ENCODE measurements at places on chromosomes 3 and 15.

DNA sequence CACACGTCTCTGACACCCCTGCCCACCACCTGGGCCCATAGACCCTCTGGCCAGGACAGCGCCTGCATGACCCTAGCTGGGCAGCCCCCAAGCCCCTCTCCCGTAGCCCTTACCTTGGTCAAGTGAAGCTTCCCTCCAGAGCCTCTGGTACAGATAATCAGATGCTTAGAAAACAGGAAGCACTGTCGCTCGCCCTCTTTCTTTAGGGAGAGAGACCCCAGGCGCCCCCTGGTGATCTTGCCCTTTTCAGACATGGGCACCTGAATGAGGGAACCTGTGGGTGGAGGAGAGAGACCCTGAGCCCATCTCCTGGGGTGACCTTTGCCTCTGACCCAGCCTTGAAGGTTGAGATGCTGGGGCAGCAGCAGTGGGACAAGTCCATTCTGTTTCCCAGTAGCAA is 65.4 kb downstream of the RASGRF1 start:
- no peak for DNase-seq

GRCh38 chr15:47184908-47185801 is 532.1 kb upstream of the SEMA6D start:
- peak; percentile 73 for DNase-seq

- DNase-seq = peak; percentile 91
Measured at GRCh38 chr3:160134454-160134853, 90.8 kb upstream of the C3orf80 start.

GRCh38 chr3:192417017-192417416 is 310.3 kb downstream of the FGF12 start:
- DNase-seq = peak; percentile 43

GRCh38 chr3:25836579-25836978 is 46.7 kb downstream of the OXSM start:
- DNase-seq = no peak

GRCh38 chr3:145623349-145623748 is 537.6 kb downstream of the PLOD2 start:
- no peak for DNase-seq

- no peak for DNase-seq
Measured at GRCh38 chr3:25781145-25781757, 2.0 kb downstream of the NGLY1 start.

GRCh38 chr15:87477737-87478686 is 778.5 kb downstream of the NTRK3 start:
- DNase-seq = peak; percentile 1

GRCh38 chr3:53645754-53646153 is 151.3 kb downstream of the CACNA1D start:
- DNase-seq = no peak

DNA sequence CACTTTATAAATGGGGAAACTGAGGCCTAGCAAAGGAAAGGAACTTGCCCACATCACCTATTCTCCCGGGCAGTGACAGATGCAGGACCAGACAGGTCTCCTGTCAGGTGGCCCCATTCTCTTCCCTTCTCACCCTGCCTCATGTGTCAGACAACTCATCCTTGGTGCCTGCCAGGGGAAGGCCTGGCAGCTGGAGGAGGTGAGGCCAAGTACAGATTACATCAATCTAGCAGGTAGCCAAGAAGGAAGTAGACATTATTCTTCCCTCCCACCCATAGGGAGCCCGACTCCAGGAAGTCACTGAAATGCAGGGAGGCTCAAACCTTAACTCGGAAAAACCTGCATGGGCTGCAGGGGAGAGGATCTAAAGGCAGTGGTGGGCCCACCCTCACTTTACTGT is 39.6 kb downstream of the DAPK2 start:
- DNase-seq = no peak

- no peak for DNase-seq
Measured at GRCh38 chr3:73401616-73402279, 223.0 kb downstream of the PDZRN3 start.

- DNase-seq = peak; percentile 21
Measured at GRCh38 chr3:195250473-195251251, 20.3 kb downstream of the XXYLT1 start.

- DNase-seq = no peak
Measured at GRCh38 chr3:217948-218347, 21.4 kb downstream of the CHL1 start.

DNA sequence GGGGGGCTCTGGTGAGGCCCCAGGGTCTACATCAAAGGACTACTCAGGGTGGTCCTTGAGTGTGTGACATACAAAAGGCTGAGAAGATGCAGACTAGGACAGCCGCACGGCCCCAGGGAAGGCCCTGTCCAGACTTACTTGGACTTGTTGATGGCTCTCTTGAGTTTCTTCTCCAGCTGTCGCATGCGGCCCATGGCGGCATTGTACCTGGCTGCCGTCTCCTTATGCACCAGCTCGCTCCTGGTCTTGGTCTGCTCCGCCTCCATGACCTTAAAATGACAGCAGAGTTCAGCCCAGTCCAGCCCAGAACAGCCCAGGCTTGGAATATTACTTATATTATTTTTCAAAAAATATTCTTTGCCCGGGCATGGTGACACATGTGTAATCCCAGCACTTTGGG is 56.0 kb downstream of the CAPN7 start:
- no peak for DNase-seq

DNA sequence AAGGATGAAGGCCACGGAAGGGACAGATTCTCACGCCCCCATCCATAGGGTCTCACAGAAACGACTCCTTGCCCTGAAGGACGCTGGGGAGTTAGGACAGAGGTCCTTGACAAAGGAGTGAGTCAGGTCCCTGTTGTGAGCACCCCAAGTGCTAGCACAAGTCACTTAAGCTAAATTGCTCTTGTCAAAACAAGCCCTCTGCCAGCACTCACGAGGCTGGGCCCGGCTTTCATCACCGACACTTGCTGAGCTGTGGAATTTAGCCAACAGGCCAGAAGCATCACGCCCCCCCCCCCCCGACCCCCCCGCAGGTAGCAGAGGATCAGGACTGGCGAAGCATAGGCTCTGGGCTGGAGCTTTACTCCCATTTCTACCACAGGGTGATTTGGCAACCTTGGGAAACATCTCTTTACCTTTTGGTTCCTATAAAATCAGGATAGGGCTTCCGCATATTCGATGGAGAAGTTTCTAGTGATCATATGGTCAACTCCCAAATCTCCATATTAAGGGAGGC is 75.4 kb downstream of the ADCY5 start:
- no peak for DNase-seq

DNA sequence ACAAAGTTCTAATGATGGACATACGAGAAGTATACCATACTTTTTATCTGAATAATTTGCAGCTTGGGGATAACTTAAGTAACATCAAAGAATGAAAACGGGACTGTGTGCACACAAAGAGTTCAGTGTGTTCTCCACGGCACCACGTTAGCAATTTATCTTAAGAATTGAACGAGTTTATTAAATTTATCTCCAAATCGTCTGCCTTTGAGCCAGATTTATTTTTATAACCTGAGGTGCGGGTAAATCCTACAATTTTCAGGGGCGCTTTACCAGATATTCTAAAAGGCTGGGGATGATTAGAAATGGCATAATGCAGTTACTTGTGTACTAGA is 3.5 kb downstream of the CHD2 start:
- DNase-seq = peak; percentile 45

GRCh38 chr15:68378595-68378994 is 53.4 kb downstream of the ITGA11 start:
- DNase-seq = no peak

DNA sequence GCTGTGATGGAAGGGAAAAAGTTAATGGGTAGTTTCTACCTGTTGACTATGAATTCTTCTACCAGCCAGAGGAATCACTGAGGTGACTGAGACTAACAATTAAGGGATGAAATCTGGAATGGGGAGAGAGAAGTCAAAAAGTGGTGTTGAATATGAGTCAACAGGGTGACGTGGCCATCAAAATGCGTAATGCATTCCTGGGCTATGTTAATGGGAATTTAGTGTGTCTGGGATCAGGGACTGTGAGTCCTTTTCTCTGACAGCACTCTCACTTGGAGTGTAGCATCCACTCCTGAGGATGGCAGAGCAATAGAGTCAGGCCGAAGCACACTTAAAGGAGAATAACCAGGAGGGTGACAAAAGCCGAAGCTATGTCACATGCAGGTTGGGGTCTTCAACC is 60.4 kb downstream of the MESD start:
- no peak for DNase-seq

DNA sequence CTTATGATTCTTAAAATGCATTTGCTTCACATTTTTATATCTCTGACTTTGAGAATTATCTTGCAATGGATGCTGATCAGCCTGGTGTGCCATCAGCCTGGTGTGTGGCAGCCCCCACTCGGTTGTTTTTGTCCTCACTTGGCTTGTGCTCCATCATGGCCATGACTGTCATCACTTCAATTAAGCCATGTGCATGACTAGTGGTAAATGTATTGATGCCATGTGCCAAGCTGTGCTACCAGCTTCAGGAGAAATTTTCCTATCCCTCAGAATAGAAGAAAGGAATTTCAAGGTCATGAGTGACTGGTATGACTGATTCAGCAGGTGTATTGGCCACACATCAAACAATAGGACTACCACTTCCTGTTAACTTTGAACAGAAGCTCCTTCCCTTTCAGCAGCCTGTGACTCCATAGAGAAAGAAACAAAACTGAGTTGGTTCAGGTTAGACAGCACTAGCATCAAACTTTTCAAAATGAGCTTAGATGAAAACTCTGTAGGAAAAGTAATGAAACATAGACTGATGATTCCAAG is 251.7 kb downstream of the GRM7 start:
- DNase-seq = no peak

GRCh38 chr3:64022451-64023186 is 675 bp downstream of the PSMD6 start:
- no peak for DNase-seq

GRCh38 chr15:57373882-57374276 is 2.4 kb upstream of the CGNL1 start:
- no peak for DNase-seq

DNA sequence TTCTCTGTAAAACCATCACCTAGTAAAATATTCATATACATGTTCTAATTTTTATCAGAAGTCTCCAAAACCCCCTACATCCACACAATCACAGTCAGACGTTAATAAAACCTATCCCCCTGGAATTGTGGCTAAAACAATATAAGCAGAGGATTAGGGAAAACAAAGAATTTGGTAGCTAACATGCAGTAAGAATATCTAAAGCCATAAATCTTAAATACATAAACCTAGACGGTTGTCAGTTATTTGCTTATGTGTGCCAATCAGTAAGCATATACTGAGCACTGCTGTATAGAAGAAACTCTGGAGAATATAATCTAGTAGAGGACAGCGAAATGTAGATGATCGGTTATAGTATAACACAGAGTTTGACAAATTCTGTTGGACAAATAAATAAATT is 232.2 kb downstream of the TBC1D5 start:
- DNase-seq = no peak

DNA sequence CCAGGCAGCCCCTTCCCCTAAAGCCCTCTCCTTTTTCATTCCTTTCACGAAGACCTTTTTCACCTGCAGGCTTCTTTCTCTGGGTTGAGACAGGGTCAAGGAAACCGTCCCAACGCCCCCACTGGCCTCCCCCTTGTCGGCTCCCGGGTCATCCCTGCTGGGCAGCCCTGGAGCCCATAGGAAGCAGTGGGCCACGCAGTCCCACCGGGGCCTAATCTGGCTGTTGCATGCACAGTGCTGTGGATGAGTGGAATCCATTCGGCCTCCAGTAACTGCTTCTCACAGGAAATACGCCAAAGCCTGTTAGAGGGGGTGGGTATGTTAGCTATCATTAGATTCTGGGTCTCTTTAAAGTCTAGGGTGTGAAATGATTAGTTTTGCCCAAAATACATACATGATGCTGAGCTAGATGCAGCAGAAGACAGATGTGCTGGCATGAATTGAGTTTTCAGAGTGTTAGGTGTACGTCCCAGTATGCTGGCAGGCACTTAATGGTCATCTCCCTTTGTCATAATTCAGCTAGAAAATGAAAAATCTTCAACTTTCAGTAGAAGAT is 16.6 kb downstream of the LYSMD4 start:
- DNase-seq = no peak

GRCh38 chr3:15215996-15216395 is 9.9 kb downstream of the CAPN7 start:
- DNase-seq = no peak

- no peak for DNase-seq
Measured at GRCh38 chr15:42057799-42058646, 36.3 kb downstream of the PLA2G4D start.

- DNase-seq = no peak
Measured at GRCh38 chr15:41937568-41937923, 34.8 kb downstream of the EHD4 start.

- DNase-seq = no peak
Measured at GRCh38 chr3:12149029-12149428, 9.7 kb downstream of the TIMP4 start.

DNA sequence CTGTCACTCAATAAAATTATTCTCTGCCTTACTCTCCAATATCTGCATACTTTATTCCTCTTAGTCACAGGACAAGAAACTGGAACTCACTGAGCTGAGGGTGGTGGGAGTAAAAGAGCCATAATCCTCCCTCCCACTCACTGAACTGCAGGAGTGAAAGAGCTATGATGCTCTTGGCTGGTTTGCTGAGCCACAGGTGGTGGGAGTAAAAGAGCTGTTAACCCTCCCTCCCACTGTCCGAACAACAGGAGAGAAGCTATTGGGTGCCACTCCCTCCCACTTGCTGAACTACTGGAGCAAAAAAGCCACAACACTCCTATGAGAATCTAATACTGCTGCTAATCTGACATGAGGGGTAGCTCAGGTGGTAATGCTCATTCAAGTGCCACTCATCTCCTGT is 391.0 kb downstream of the NSUN3 start:
- DNase-seq = no peak

DNA sequence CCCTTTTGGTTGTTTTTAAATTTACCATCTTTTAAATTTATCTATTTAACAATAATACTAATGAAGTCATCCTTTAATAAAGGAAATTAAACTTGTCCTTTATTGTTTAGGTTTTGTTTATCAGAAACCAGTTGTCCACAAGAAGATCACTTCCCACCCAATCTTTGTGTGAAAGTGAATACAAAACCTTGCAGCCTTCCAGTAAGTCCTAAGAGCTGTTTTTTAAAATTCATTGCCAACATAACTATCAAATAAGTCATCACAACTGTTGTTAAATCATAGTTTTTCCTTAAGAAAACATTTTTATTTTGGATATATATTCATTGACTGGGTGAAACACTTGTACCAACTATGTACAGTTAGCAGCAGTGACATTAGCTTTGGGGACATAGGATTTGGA is 59.4 kb downstream of the CALML4 start:
- no peak for DNase-seq

DNA sequence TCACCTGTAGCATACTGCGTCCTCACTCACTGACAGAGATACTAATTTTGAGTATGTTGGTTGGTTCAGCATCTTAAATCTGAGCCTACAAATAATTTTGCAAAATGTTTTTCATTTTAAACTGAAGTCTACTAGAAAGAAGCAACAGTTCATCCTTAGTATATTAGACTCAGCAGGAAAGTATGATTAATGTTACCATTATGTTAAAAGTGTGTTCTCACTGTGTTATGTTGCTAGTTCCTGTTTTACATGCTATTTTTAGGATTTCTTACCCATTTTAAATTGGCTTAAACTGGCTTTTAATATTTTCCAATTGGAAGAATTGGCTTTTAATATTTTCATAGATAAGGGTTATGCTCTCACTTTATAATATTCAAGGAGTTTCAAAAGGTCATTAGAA is 25.7 kb downstream of the ACKR4 start:
- DNase-seq = no peak
